ENCODE measurements at places on chromosomes 7 and 10.

- no peak for DNase-seq
Observed at GRCh38 chr7:127189886-127190285, 62.9 kb downstream of the GRM8 start.

DNA sequence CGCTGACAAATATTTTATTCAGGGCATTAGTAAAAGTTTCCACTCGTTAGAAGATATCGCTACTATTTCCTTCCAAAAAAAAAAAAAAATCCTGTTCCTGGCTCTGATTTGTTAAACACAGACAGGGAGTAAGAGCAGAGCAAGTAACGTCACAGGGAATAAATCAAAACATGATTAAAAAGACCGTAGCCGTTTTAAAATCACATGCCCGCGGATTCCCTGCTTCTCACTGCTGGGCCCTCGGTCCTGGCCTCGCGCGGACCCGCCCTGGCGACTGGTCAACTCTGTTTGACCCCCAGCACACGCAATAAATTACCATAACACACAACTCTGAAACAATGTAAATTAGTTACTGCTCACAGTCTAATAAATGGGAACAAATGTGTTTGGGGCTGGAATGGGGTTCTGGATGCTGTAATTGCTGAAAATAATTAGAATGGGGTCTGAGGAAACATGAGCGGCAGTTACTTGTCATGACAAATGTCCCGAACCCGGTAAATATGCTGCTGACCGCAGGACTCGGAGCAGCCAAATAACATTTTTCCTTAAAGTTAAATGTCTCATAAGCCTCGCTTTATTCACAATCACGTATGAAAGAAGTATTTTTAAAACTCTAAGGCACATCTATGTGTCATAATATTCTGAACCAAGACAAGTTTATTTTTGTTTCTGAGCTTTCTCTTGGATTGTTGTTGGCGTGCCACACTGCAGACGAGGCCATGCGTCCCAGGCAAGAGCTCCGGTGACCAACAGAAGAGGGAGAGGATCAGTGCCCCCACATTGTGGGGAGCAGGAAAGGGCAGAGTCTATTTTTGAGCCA lies 17.9 kb downstream of the EBF3 start:
- DNase-seq, result no peak

DNA sequence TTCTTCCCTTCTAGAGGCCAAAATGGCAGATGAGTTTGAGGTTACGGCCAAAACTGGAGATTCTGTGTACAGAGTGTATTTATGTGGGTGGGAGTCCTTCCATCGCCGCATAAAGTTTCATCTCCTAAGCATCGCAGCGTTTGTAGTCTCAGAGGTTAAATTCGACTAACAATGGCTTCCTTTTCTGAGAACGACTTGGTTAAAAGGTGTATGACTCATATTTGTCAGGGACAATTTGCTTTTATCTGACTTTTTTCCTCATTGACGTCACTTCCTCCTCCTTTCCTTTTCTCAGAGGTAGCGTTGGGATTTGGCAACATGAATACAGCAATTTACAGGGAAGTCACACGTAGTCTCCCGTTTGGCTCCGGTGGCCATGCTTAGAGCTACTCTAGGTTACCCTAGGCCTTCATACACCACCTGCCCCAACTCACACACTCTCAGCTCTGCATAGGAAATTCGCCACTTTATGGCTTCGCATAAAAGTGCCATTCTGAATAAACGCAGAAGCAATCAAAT lies 37.6 kb upstream of the TCF7L2 start:
- no peak for DNase-seq

GRCh38 chr10:132532179-132532578 lies 5.4 kb upstream of the INPP5A start:
- no peak for DNase-seq

GRCh38 chr7:11252705-11253272 lies 279.1 kb downstream of the PHF14 start:
- no peak for DNase-seq

DNA sequence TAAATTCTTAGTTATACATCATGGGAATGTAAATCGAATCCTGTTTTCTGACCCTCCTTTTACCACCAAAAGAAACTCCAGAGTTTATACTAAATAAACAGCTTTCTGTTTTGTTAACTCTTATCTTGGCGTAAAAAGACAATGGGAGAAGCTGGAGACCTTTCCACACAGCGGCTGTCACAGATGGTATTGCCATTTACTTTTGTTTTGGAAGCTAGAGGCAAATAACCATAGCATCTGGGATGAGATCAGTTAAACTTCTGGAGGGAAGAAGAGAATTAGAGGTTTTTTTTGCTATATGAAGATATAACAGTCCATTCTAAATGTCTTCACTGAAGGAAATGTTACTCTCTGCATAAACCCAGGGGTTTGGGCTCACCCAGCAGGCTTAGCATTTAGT lies 258.9 kb downstream of the REEP3 start:
- no peak for DNase-seq

DNA sequence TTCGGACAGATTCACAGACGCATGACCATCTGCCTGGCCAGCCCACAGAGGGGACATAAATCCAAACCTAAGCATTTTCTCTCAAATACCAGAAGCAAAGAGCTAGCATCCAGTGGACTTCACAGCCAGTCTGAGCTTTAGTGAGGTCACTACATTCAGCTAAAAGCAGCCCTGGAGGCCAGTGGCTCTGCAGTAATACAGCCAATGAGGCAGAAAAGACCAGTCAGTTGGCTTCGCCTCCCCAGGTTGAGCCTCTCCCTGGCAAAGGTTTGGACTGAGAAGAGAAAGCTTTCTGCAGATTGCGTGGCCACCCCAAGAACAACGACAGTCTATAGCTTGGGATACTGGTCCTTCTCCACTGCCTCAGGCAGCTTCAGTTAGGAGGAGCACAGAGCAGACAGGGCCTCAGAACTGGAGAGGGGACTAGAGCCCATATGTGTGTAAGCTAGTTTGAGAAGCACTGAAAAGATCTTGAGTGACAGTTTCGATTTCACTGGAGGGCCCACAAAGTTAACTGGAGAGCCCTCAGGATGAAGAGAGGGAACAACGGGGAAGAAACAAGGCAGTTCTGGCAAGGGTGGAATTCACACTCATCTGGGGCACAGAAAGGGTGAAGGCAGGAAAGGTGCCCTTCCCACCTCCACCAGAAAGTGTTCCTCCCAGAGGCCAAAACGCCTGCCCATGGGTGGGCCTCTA lies 3.8 kb downstream of the WDR91 start:
- no peak for DNase-seq

GRCh38 chr10:130809761-130810515 lies 501.6 kb downstream of the TCERG1L start:
- DNase-seq, result no peak

DNA sequence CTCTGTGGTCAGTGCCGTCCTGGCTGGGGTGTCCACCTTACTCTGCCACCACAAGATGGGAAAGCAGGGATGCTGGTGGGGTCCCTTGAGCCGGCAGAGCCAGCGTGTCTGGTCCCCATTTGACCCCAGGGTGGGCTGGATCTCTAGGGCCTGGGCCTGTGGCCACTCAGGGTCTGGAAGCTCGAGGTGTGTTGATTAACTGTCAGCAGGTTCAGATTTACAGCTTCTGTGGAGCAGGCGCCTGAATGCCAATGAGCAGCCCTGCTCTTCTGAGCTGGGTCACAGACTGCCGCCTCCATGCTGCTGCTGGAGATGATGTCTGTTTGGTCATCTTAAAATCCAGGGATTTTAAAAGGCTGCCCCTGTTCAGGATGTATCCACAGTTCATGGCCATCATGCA lies 11.3 kb upstream of the DPYSL4 start:
- no peak for DNase-seq

DNA sequence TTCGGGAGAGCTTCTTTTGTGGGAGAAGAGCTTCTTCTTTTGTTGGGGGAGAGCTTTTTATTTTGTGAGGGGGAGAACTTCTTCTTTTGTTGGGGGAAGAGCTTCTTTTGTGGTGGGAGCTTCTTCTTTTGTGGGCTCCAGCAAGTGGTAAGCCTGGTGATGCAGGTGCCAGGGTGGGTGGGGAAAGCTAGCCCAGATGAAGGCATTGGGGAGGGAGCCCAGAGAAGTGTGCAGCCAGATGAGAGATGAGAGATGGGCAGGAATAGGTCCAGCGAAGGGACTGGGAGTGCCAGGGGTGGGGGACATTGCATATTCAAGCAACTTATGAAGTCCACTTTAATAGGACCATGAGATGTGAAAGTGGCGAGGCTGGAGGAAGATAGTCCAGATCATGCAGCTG lies 9.7 kb downstream of the ADRA2A start:
- DNase-seq, result no peak

DNA sequence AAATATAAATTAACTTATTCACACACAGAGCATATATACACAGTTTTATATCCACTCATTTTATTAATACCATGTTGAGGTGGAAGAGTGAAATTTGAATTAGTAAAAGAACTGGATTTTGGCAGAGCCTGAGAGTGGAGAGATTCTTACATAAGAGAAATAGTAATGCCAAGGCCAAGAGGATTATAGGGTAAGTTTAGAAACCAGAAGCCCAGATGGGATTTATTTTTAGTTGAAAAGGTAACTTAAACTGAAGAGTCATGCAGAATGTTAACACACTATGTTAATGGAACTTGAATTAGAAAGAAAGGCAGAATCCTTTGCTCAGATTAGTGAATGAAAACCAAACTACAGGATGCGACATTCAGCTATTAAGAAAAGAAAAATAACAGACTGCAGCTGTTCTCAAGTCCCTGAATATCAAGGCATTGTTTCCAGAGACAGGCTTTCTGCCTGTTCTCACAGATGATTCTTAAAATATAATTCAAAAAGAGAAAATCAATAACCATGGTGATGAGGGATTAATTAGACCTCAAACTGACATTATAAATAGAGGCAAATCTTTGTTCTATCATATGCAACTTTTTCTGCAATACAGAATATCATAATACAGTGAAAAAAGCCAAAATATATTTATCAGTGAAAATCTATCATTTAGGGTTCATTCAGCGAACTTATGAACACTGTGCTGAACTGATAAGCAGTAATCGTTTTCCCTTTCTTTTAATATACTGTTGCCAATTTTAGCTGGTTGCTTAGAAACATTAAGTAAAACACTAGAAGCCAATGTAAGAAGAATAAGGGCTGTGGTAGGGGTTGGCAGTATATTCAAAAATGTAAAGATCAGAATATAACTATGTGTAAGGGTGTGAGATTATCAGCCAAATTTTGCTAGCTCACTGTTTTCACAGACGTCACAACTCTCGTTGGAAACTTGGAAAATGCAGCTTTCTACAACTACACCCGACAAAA lies 34.4 kb downstream of the HECTD2 start:
- no peak for DNase-seq

DNA sequence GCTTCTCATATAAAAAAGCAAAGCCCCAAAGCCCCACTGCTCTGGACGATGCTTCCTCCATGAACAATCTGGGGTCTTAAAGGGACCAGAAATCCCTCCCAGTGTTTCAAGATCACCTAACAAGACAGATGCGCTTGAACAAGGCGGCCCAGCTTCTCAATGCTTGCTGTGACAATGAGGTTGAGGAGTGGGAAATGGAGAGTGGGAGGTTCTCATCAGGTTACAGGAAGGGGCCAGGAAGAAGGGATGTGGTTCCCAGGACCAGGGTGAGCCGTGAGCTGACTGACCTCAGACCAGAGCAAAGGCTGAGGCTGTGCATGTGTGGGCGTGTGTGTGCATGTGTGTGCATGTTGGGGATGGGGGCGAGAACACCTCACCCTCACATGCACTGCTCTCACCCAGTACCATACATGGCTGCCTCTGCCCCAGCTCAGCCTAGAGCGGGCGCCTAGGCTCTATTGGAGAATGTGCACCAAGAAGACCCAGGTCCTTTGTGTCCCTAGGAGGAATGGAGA lies 220.8 kb upstream of the GPR26 start:
- no peak for DNase-seq

GRCh38 chr10:31953080-31953479 lies 24.4 kb upstream of the ARHGAP12 start:
- no peak for DNase-seq

DNA sequence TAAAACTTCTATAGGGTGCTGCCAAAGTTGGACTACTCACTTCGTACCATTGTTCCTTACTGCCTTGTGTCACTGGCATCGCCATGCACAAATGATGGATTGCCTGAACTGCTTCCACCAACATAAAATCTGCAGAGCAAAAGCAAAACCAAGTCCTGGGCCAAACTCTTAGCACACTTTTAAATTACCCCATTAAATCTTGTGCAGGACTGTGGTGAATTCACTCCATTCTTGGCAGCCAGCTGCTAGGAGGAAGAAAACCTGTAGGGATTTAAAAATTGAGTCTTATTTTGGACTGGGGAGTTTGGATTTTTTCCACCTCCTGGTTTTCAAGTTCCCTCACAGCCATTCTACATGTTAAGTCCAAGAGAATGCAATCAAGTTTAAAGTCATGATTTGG lies 646.9 kb downstream of the SORCS3 start:
- no peak for DNase-seq

DNA sequence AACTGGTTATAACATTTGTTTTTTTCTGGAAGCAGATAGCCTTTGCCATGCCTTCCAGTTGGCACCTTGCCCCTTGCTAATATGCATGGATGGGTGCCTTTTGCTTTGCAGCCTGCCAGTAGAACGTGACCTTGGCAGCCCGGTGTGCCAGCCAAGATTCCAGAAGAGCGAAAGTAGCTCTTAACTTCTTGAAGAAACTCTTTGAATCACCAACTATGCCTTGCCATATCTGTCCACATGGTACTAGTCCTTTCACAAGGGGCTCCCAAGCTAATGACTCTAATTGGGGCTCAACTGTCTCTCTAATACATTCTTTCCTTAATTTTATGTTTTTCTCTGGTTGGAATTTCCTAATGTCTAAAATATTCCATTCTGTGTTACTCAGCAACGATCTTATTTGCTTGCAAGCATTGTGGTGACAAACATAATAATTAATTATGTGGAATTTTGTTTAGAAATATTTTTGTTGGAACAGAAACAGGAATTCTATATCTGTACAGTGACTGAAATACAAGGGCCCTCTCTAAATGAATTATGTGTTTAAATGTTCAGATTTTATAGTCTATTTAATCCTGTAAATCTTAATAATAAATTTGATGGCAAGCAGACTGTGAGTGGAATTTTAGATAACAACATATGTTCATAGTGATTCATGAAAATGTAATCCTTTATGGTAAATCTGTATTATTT lies 45.8 kb downstream of the HDAC9 start:
- no peak for DNase-seq

GRCh38 chr10:133442191-133442966 lies 11.4 kb upstream of the SCART1 start:
- no peak for DNase-seq

GRCh38 chr7:28708033-28708951 lies 249.8 kb downstream of the TRIL start:
- no peak for DNase-seq
